Activated T-cell treated with anti-CD3 and anti-CD28 coated beads, Interleukin-2, amount 50 U/mL, for 72 hours (primary cell): ENCODE measurements at places on chromosomes 7 and 10. TPM values are rescaled to one million over a fixed set of nuclear protein-coding genes. Genes with fewer than 3 reads are reported as not detected.

DNA sequence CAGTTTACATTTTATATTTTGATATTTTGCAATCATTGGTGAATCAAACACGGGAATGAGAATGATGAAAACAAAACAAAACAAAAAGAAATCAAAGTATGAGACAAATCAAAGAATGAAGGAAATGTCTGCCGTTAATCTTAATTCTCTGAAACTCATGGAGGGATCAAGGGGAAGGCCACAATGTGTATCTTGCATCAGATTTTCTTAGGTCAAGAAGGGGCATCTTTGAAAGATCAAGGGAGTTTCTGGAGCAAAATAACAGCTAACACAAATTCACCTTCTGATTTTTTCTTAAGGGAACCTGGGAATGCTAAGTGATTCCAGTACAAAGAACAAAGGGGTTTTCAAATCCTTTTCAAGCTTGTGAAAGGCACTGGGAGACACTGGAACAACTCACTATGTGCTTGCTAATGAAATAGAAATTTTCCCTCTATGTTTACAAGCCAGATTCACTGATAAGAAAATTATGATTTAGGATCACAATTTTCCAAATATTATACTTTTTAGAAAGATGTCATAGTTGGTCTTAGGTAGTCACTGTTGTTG lies 322.3 kb upstream of the AOAH start:
- no peak for DNase-seq

- DNase-seq: no peak
Observed at GRCh38 chr7:142571581-142571980, 177.7 kb upstream of the PRSS1 start.

Gene WDR86
- total RNA-seq: 0.53 TPM

GRCh38 chr7:112537822-112538387 lies 57.1 kb downstream of the LSMEM1 start:
- DNase-seq: no peak

- no peak for DNase-seq
Observed at GRCh38 chr7:117616694-117617093, 136.9 kb downstream of the CFTR start.

Gene ASZ1
- total RNA-seq: not detected

DNA sequence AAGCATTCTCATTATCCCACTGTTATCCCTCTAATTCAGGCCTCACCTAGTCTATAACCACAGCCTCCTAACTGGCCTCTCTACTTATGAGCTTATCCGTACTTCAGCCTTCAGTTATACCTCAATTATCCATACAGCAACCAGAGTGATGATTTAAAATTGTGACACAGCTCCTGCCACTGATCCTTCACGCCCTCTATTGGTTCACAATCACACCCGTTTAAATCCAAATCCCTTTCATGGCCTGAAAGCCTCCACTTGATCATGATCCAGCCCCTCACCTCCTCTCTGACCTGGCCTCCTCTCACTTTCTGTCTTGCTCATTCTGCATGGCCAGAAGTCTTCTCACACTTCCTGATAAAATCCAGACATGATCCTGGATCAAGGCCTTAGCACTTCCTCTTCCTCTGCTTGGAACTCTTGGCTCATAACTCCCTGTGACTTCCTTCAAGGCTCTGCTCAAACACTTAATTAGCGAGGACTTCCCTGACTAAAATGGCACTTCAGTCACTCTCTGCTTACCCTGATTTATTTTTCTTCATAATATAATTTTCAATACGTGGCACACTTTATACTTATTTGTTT lies 19.0 kb upstream of the TMEM26 start:
- DNase-seq: no peak

Gene ADRA2A
- 0.07 TPM for total RNA-seq

Gene STEAP2
- total RNA-seq: not detected

GRCh38 chr10:7667262-7668141 lies 736 bp upstream of the ITIH5 start:
- DNase-seq: peak; percentile 6

Gene HMX2
- total RNA-seq: 1.1 TPM

DNA sequence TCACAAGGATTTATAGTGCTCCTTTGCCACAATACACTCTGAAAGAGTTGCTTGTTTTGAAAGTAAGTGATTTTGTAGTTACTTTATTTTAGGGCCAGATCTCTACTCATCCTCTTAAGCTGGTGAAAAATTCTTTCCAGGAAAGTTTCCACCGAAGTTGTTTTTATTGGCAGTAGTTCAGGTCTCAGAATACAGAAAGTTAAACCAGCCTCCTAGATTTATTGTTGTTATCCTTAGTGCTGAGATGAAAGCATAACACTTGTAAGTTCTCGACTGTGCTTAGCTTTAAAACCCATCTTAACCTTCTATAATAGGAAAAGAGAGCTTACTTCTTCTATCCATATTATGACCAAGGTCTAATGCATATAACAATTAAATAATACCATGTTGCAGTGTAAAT lies 5.5 kb downstream of the AP3M1 start:
- DNase-seq: no peak

DNA sequence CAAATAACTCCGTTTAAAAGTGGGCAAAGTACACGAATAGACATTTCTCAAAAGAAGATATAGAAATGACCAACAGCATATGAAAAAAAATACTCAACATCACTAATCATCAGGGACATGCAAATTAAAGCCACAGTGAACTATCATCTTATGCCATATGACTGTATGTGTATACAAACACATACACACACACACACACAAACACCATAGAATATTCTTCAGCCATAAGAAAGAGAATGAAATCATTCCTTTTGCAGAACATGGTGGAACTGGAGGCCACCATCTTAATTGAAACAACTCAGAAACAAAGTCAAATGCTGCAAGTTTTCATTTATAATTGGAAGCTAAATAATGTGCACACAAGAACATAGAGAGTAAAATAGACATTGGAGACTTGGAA lies 1019.4 kb downstream of the KCNMA1 start:
- DNase-seq: no peak
